ENCODE measurements at places on chromosomes 4 and X.

DNA sequence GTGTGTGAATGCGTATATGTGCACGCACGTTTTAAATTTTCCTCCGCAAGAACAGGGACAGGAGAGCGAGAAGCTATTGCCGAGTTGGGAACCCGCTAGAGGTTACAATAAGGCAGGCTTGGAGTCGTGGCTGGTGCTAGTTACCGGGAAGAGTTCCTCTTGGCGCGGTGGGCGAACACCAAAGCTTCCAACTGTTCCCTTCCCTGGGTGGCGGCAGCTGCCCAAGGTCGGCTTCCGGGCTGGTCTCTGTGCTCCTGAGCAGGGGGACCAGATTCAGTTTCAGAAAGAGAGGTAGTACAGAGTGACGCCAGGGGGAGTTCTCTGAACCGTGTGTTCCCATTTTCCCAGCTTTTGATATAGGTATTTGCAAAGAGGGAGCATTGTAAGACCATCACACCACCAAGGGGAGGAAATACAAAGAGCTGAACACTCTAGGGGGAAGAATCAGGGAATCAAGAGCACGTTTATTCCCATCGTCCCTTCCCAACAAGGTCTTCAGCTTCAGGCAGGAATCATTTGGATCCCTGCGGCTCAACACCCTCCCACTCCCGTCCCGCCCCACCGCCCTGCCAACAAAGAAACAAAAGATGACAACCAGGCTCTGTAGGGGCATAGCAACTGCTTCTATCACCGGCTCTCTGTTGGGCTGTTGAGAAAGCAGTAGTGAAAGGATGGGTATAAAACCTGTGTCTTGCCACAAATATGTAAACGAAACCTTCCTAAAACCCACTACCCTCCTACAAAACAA lies 113.6 kb upstream of the TEX13C start:
- H3K36me3 ChIP-seq: no peaks in the 10 kb centered on the region
- peak overlapping the region; percentile 82 for H3K27ac ChIP-seq
- H3K4me1 ChIP-seq: peaks cover 29% of the 10 kb centered on the region
- peak overlapping the region; percentile 65 for H3K4me3 ChIP-seq

DNA sequence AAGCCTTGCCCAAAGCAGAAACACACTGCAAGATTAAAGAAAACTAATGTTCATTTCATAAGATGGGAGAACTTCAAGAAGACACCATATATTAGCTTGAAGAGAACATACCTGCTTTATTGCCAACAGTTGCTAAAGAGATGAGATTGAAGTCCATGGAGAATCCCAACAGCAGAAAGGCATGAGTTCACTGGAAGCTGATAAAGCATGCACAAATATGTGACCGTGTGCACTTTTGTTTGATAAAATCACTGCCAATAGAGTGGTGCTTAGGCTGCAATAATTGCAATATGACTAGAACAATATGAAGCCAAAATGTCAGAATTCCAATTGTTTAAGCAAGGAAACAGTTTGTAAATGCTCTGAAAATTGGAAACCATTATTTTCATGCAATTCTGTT lies 125.9 kb upstream of the PPARGC1A start:
- no peak for DNase-seq
- no peak overlapping the region for H3K27ac ChIP-seq
- peaks cover 9% of the 10 kb centered on the region for H3K4me1 ChIP-seq
- no peaks in the 10 kb centered on the region for H3K27me3 ChIP-seq
- no peaks in the 10 kb centered on the region for H3K36me3 ChIP-seq

DNA sequence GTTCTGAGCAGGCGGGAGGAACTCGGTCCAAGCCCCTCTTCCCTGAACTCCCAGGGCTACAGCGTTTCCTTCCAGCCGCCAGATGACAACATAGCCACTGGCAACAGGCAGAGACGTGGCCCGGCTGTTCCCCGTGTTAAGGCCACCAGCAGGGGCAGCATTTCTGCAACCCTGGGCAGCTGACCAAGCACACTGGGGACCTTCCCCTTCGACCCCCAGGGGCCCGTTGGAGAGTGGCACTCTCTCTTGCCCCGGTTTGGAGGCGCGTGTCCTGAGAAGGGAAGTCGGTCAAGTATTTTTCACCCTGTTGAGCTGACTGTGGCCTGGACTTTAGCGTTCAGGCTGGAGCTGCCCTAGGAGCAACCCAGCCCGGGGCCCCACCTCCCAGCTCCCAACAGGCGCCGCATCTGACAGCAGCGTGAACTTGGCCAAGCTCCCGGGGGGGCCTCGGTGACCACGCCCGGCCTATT lies 37.6 kb downstream of the ZBTB49 start:
- DNase-seq: peak; percentile 91
- H3K4me3 ChIP-seq: 0 out of 2 replicates have a peak overlapping the region, but pooled peaks have one; percentile 32
- H3K27me3 ChIP-seq: no peaks in the 10 kb centered on the region
- 0 out of 2 replicates have a peak, but pooled peaks cover 4% of the 10 kb centered on the region for H3K4me1 ChIP-seq
- H3K27ac ChIP-seq: no peak overlapping the region
- no peaks in the 10 kb centered on the region for H3K36me3 ChIP-seq

DNA sequence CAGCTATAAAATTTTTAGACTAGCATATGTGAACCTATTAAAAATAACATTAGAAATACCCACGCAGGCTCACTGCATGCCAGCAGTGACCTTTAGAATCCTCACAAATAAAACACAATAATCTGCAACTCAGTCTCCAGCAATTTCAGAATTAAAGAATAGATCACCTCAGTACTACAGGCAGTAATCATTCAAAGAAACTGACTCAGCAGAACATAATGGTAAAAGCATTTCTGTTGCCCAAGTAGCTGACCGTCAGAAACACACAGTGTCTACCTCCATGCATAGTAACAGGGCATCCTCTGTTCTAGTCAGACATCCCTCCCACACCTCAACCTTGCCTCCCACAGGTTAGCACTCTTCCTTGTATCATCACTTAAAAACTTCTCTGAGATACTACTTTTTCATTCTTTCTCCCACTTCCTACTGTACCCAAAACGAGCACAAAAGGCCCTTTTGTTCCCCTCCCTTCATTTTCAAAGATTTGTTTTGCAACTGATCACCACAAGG lies 65.7 kb upstream of the BEND2 start:
- H3K4me3 ChIP-seq: no peak overlapping the region
- no peak overlapping the region for H3K27ac ChIP-seq
- peaks cover 52% of the 10 kb centered on the region for H3K4me1 ChIP-seq

GRCh38 chrX:119427024-119427794 lies 28.1 kb downstream of the SLC25A43 start:
- H3K4me3 ChIP-seq: no peak overlapping the region
- no peak overlapping the region for H3K27ac ChIP-seq
- H3K27me3 ChIP-seq: no peaks in the 10 kb centered on the region
- H3K36me3 ChIP-seq: no peaks in the 10 kb centered on the region

GRCh38 chr4:5638316-5638715 lies 70.0 kb downstream of the EVC2 start:
- no peak for DNase-seq
- no peaks in the 10 kb centered on the region for H3K4me1 ChIP-seq
- no peaks in the 10 kb centered on the region for H3K36me3 ChIP-seq
- H3K27me3 ChIP-seq: no peaks in the 10 kb centered on the region
- H3K4me3 ChIP-seq: no peak overlapping the region

- no peaks in the 10 kb centered on the region for H3K36me3 ChIP-seq
- no peak overlapping the region for H3K27ac ChIP-seq
- peak; percentile 11 for DNase-seq
Measured at GRCh38 chr4:41454423-41454822, 83.5 kb upstream of the LIMCH1 start.

DNA sequence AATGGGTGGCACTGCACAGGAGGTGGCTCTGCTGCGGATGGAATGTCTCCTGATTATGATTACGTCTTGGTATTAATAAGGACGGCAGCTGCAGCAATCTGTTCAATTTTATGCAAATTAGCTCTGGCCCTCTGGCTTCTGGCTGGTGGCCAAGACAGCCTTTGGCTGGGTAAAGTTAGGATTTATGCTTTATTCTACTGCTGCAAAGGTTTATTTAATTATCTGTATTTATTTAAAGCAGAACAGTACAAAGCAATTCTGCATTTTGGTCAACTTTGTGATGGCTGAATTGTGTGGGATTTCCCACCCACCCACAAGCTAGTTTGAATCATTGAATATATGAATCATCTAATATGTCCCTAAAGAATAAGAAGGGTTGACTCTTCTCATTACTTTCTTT lies 745.6 kb upstream of the FAM241A start:
- no peaks in the 10 kb centered on the region for H3K4me1 ChIP-seq
- no peak overlapping the region for H3K27ac ChIP-seq
- no peak for DNase-seq

GRCh38 chr4:52545099-52546069 lies 113.7 kb downstream of the USP46 start:
- H3K27ac ChIP-seq: no peak overlapping the region
- H3K36me3 ChIP-seq: no peaks in the 10 kb centered on the region
- peaks cover 10% of the 10 kb centered on the region for H3K4me1 ChIP-seq
- H3K27me3 ChIP-seq: no peaks in the 10 kb centered on the region
- DNase-seq: peak; percentile 77

- no peaks in the 10 kb centered on the region for H3K27me3 ChIP-seq
- DNase-seq: no peak
- no peaks in the 10 kb centered on the region for H3K4me1 ChIP-seq
- H3K4me3 ChIP-seq: no peak overlapping the region
- no peak overlapping the region for H3K27ac ChIP-seq
Measured at GRCh38 chr4:47641755-47642154, 156.7 kb downstream of the ATP10D start.

DNA sequence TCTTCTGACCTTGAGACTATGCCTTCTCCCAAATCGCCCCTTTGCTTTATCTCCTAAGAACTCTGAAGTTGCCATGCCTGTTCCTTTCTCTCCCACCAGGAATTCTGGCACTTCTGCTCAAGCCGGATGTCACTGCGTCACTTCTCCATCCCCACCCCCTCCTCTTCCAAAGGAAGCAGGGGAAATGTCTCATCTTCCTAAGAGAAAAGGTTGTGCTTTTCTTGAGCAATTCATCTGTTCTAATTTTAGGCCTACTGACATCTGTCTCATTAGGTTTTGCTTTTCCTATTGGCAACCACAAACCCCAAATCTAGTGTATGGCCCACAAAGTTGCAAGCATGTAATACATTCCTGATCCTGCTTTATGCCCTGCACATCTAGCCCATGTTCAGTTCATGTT lies 163.1 kb upstream of the PLAC1 start:
- H3K27ac ChIP-seq: no peak overlapping the region
- no peaks in the 10 kb centered on the region for H3K4me1 ChIP-seq
- peak; percentile 24 for DNase-seq
- no peak overlapping the region for H3K4me3 ChIP-seq

GRCh38 chr4:7075962-7076695 lies 8.3 kb upstream of the GRPEL1 start:
- DNase-seq: no peak
- no peaks in the 10 kb centered on the region for H3K36me3 ChIP-seq
- no peak overlapping the region for H3K4me3 ChIP-seq

- no peak overlapping the region for H3K27ac ChIP-seq
- H3K27me3 ChIP-seq: no peaks in the 10 kb centered on the region
- no peak overlapping the region for H3K4me3 ChIP-seq
- no peak for DNase-seq
Measured at GRCh38 chr4:906339-907102, 25.6 kb downstream of the GAK start.

- no peaks in the 10 kb centered on the region for H3K4me1 ChIP-seq
- H3K27ac ChIP-seq: no peak overlapping the region
Measured at GRCh38 chr4:97984545-97985131, 158.6 kb downstream of the STPG2 start.

GRCh38 chrX:3659761-3660160 lies 53.7 kb downstream of the PRKX start:
- DNase-seq: no peak
- no peak overlapping the region for H3K4me3 ChIP-seq
- no peaks in the 10 kb centered on the region for H3K36me3 ChIP-seq
- no peaks in the 10 kb centered on the region for H3K27me3 ChIP-seq
- no peak overlapping the region for H3K27ac ChIP-seq

GRCh38 chr4:27129871-27130366 lies 269.3 kb downstream of the STIM2 start:
- no peaks in the 10 kb centered on the region for H3K4me1 ChIP-seq
- no peaks in the 10 kb centered on the region for H3K36me3 ChIP-seq

GRCh38 chr4:138894709-138895108 lies 120.9 kb upstream of the NOCT start:
- no peak for DNase-seq
- H3K27ac ChIP-seq: no peak overlapping the region
- H3K4me1 ChIP-seq: peaks cover 24% of the 10 kb centered on the region
- no peaks in the 10 kb centered on the region for H3K36me3 ChIP-seq

DNA sequence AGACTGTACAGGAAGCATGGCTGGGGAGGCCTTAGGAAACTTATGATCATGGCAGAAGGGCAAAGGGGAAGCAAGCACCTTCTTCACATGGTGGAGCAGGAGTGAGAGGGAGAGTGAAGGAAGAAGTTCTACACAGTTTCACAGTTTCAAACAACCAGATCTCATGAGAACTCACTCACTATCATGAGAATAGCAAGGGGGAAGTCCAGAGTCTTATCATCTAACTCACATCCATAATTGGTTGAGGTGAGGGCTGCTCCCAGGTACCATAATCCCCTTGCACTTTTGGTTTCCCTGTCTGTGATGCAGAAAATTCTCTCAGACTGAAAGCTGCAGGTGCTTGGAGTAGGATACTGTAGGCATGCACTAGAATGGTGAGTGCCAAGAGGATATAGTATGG lies 233.8 kb upstream of the CPEB2 start:
- H3K36me3 ChIP-seq: no peaks in the 10 kb centered on the region
- no peak overlapping the region for H3K4me3 ChIP-seq
- H3K4me1 ChIP-seq: no peaks in the 10 kb centered on the region
- no peaks in the 10 kb centered on the region for H3K27me3 ChIP-seq

- no peaks in the 10 kb centered on the region for H3K27me3 ChIP-seq
- DNase-seq: no peak
- H3K4me1 ChIP-seq: no peaks in the 10 kb centered on the region
- H3K4me3 ChIP-seq: no peak overlapping the region
- no peak overlapping the region for H3K27ac ChIP-seq
- H3K36me3 ChIP-seq: no peaks in the 10 kb centered on the region
Measured at GRCh38 chrX:19750028-19750782, 137.2 kb downstream of the SH3KBP1 start.

- H3K4me1 ChIP-seq: no peaks in the 10 kb centered on the region
- no peak for DNase-seq
- no peaks in the 10 kb centered on the region for H3K36me3 ChIP-seq
- H3K27ac ChIP-seq: no peak overlapping the region
- H3K4me3 ChIP-seq: no peak overlapping the region
Measured at GRCh38 chr4:70402762-70403161, 5.0 kb downstream of the OPRPN start.

GRCh38 chrX:42776195-42776594 lies 1.8 kb downstream of the PPP1R2C start:
- H3K36me3 ChIP-seq: no peaks in the 10 kb centered on the region
- H3K27me3 ChIP-seq: no peaks in the 10 kb centered on the region
- H3K4me1 ChIP-seq: no peaks in the 10 kb centered on the region
- no peak for DNase-seq
- no peak overlapping the region for H3K27ac ChIP-seq

DNA sequence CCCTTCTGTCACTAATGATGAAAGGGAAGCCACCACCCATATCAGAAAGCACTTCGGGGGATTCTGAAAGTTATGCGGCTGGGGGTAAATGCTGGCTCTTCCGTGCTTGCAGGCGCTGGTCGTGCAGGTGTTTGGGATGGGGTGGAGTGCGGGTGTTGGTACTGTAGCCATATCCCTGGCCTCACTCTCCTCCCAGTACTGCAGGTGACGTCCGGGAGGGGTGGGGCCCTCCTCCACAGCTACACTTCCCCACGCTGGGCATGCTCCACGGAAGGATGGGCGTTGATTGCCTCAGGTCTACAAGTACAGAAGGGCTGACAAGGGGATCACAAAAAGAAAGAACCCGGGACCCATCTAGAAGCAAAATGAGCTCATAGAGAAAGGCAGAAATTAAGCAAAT lies 48.6 kb upstream of the CLDN24 start:
- no peak for DNase-seq
- H3K27ac ChIP-seq: no peak overlapping the region
- H3K36me3 ChIP-seq: no peaks in the 10 kb centered on the region
- H3K4me1 ChIP-seq: no peaks in the 10 kb centered on the region
- H3K27me3 ChIP-seq: no peaks in the 10 kb centered on the region
- no peak overlapping the region for H3K4me3 ChIP-seq

Measured in GM23338 (cell line).